ENCODE measurements at places on chromosomes 2 and 18.

- H3K4me1 ChIP-seq, result no peaks in the 10 kb centered on the region
- H3K36me3 ChIP-seq, result no peaks in the 10 kb centered on the region
- no peak overlapping the region for H3K27ac ChIP-seq
These were observed 716.6 kb downstream of the NRXN1 start for GRCh38 chr2:50315336-50315735.

- H3K27me3 ChIP-seq, result no peaks in the 10 kb centered on the region
- no peak overlapping the region for H3K4me3 ChIP-seq
These were observed 34.9 kb downstream of the CDC42EP3 start for GRCh38 chr2:37636381-37637066.

- DNase-seq, result no peak
- no peaks in the 10 kb centered on the region for H3K36me3 ChIP-seq
- no peak overlapping the region for H3K27ac ChIP-seq
- no peaks in the 10 kb centered on the region for H3K27me3 ChIP-seq
These were observed 1518.3 kb downstream of the RPIA start for GRCh38 chr2:90209806-90210205.

DNA sequence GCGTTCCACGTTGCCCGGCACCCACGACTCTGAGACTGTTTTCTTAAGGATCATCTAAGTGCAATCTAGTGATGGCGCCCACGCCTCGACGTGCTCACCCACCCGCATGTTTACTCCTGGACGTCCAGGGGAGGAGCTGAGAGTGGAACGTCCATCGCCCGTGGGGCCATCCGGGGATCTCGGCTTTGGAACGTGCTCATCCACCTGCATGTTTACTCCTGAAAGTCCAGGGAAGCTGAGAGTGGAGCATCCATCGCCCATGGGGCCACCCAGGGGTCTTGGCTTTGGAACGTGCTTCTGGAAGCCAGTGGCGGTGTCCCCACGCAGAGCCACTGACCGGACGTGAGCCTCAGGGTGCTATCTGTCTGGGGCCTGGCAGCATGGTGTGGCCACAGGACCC is 45.6 kb upstream of the SALL3 start:
- peaks cover 6% of the 10 kb centered on the region for H3K27me3 ChIP-seq
- H3K27ac ChIP-seq, result no peak overlapping the region
- DNase-seq, result no peak
- H3K4me3 ChIP-seq, result no peak overlapping the region
- no peaks in the 10 kb centered on the region for H3K36me3 ChIP-seq

DNA sequence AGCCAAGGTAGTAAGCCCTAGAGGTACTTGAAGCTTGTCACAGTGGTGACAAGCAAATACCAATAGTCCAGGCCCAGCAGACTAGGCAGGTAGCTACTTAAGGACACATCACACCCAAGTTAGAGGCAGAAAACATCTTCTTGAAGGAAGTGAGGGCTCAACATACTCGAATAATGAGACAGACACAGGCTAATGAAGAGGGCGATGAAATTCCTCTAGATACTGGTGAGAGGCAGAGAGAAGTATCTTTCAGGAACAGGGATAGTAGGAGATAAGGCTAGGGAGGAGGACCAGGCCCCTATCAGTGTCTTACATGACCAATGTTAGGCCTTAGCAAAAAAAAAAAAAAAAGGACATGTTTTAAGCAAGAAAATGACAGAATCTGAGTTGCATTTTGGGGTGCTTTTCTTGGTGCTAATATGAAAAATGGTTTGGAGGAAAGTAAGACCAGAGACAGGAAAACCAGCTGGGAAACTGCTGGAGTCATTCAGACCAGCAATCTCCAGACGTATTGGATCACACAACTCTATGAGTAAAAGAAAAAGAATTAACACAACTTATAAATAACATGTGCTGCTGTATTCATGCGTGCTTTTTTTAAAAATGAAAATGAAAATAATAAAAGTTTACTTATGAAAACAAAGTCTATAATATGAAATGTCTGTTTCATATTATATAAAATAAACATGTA is 37.7 kb downstream of the COBLL1 start:
- H3K36me3 ChIP-seq, result no peaks in the 10 kb centered on the region
- no peaks in the 10 kb centered on the region for H3K27me3 ChIP-seq
- peaks cover 3% of the 10 kb centered on the region for H3K4me1 ChIP-seq

DNA sequence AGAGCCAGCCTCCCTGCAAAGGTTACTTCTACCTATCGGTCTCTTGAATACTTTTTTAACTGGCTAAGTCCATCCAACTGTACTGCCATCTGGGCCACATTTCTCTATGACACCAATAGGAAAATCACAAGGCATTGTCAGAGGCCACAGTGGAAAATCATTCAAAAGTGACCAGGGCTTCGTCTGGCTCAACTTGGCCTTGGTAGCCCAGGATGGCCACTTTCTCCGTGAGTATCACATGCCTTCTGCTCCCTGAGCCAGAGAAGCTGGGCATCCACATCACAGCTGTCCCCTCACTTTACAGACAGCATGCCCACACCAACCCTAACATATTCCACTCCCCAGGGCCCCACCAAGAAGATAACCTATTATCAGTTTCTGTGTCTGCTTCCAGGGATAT is 5.8 kb downstream of the CIB4 start:
- DNase-seq, result no peak

- no peaks in the 10 kb centered on the region for H3K36me3 ChIP-seq
- H3K4me1 ChIP-seq, result no peaks in the 10 kb centered on the region
- no peaks in the 10 kb centered on the region for H3K27me3 ChIP-seq
- H3K27ac ChIP-seq, result no peak overlapping the region
- H3K4me3 ChIP-seq, result no peak overlapping the region
These were observed 61.0 kb upstream of the KCNJ3 start for GRCh38 chr2:154637456-154637855.

DNA sequence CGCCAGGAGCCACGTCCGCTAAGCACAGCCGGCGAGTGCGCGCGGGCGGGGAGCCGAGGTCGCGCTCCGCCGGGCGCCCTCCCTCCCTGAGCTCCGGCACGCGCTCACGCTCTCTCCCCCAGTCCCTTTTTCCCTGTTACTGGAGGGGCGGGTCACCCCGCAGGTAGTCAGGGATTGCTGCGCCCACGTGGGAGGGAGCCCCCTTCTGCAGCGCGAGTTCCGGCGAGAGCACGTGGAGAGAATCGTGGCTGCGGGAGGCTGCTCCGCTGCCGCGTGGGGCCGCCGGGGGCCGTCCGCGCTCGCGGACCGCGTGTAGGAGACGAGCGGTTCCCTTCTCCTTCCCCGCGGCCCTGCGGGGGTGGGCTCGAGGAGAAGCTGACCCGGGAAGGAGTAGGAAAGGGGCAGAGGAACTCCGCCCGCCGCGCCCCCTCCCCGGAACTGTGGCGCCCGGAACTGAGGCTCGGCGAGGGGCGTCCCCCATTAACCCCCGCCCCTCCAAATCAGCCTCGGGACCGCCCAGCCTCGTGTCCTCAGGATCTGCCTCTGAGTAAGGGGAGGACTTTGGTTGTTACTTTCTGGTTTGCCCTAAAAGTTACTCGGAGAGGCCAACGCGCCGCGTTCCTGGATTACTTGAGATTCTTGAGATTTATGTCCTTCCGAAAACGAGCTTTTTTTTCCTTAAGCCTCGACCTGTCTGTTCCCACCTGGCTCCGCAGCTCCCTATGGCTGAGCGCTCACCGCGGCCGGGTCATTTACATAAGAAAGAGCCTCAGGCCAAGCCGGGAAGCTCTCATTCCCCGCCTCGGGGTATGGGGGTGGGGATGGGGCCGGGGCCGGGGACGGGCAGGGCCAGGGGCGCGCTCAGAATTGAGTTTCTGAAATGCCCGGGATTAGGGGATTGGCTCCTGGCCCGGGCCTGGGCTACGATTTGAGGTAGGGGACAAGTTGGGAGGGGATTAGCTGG is 1.1 kb downstream of the HK2 start:
- H3K4me3 ChIP-seq, result peak overlapping the region; percentile 95
- DNase-seq, result peak; percentile 83
- peaks cover 3% of the 10 kb centered on the region for H3K27me3 ChIP-seq
- H3K4me1 ChIP-seq, result peaks cover 52% of the 10 kb centered on the region
- H3K27ac ChIP-seq, result peak overlapping the region; percentile 91
